ENCODE measurements at places on chromosomes 13 and 19.

- no peak for DNase-seq
Measured at GRCh38 chr19:5882421-5882968, 12.2 kb upstream of the FUT5 start.

DNA sequence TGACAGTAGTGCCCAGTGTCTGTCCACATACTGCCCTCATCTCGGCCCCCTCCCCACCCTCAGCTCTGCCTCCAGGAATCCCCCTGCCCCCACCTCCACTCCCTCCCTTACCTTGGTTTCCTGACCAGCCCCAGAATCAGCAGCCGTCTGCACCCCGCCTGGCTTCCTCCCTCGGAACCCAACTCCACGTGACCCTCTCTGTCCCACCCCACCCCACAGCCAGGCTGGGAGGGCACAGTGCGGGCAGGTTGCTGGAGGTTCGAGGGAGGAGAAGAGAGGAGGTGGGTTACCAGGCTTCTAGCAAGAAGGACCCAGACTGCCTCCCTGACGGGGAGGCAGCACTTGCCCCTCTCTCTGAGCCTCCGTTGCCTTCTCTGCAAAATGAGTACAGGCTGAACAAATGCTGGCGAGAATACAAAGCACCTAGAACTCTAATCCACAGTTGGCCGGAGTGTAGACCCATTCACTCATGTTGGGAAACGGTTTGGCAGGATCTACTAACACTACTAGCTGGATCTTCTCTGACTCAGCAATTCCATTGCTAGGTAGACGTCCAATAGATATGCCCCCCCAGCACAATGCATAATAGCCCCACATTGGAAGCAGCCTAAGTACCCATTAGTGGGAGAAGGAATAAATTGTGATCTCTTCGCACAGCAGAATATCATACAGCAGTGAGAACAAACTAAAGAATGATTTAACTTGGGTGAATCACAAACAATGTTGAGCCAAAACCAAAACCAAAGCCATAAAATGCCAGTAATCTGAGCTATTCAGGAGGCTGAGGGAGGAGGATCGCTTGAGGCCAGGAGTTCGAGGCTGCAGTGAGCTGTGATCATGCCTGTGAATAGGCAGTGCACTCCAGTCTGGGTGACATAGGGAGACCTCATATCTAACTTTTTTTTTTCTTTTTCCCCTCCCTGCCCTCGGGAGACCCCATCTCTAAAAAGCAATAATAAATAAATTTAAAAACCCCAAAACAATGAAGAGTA is at the start of gene RASAL3:
RASAL3 (minus strand) TSS at position 151 of the 992 bp plus-strand sequence. CDS start 186 bp downstream, outside the sequence.
- peak; percentile 81 for DNase-seq

- DNase-seq: peak; percentile 86
Measured at GRCh38 chr19:47315125-47315821, 5.6 kb downstream of the C5AR1 start.

DNA sequence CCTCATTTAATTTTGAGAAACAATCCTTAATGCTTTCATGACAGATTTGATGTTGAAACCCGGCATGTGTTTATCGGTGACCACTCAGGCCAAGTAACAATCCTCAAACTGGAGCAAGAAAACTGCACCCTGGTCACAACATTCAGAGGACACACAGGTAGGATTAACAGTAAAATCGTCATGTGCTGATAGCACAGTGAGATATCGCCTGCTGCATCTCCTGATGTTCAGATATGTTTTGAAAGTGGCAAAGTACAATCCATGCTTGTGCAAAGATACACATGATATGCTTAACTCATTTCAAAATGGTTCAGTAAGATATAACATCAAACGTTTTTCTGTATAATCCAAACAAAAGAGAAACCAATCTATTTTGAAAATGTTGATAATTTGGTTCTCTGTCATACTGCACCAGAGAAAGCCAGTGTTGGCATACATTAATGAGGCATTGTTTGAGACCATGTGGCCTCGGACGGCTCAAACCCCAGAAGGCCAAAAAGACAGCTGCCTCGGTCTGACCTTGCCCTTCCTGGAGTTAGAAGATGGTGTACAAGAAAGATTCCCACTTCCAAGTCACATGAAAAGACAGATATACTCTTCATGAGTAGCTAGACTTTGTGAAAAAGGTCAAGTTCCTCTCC is 76.2 kb downstream of the DHRS12 start:
- no peak for DNase-seq

GRCh38 chr13:75480671-75481175 is 1.2 kb downstream of the TBC1D4 start:
- DNase-seq: peak; percentile 69

DNA sequence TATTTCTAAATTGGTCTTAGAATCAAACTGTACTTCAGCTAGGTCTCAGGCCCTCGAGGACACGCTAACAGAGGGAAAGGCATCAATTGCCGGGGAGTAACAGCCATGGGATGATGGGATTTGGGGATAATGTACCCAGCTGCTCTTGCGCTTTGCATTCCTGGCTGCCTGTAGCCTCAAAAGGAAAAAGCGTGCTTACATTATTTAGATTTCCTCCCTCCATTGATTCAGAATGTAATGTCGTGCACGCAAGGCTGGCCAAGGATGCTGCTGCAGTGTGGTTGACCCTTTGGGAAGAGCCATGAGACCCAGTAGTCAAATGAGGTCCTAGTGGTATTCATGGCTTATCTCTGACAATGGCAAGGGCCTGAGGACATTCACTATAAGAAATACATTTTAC is 95.1 kb downstream of the SLC7A1 start:
- DNase-seq: no peak

DNA sequence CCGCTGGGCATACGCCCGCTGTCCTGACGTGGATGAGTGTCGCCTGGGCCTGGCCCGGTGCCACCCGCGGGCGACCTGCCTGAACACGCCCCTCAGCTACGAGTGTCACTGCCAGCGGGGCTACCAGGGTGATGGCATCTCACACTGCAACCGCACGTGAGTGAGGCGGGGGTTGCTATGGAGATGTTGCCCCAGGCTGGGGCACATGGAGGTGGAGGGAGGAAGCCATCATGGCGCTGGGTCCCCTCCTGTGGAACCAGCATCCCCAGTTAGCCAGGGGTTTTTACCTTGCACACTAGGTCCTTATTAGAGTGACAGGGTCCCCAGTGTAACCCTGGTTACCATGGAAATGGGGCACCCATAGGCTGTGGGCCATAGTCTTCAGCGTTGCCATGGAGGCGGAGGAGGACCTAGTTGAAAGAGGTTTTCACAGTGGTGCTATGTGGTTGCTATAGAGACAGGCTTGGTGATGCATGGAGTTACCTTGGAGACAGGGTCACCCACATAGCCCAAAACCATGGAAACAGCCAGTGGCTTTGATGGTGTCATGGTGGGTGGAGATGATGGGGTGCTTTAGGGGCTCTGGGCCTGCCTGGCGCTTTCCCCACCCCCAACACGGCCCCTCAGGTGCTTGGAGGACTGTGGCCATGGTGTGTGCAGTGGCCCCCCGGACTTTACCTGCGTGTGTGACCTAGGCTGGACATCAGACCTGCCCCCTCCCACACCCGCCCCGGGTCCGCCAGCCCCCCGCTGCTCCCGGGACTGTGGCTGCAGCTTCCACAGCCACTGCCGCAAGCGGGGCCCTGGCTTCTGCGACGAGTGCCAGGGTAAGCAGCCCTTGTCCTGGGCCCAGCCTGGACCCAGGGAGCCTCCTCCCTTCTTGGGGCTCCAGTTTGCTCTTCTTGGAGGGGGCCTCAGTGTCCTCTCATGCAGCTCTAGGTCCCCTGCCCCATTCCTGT is 27.1 kb downstream of the MEGF8 start:
- DNase-seq: peak; percentile 10

GRCh38 chr13:71524613-71525304 is 342.2 kb downstream of the DACH1 start:
- DNase-seq: no peak

GRCh38 chr13:109740121-109740520 is 46.3 kb downstream of the IRS2 start:
- no peak for DNase-seq

DNA sequence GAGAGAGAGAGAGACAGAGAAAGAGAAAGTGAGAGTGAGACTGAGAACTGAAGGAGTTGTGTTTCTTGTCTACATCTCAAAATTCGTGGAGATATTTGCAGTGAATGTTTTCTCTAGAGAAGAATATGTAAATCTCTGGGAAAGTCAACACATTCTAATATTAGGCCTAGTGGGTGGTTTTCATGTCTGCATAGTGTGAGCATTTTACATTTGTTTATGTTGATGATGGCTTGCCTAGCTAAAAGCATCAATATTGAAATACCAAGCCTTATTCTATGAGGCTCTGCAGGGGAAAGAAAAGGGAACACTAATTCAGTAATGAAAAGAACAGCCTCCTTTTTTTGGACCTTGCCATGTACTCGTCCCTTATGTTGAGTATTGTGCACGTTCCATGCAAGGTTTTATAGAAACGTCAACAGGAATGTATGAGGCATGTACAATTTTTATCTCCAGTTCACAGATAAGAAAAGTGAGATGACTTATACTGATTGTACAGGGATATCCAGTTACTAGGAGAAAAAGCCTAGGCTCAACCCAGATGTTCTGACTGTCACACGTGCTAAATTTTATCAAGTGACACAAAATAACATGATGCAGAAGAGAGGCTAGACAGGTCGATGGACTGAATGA is 1288.9 kb upstream of the SLC10A2 start:
- DNase-seq: no peak

DNA sequence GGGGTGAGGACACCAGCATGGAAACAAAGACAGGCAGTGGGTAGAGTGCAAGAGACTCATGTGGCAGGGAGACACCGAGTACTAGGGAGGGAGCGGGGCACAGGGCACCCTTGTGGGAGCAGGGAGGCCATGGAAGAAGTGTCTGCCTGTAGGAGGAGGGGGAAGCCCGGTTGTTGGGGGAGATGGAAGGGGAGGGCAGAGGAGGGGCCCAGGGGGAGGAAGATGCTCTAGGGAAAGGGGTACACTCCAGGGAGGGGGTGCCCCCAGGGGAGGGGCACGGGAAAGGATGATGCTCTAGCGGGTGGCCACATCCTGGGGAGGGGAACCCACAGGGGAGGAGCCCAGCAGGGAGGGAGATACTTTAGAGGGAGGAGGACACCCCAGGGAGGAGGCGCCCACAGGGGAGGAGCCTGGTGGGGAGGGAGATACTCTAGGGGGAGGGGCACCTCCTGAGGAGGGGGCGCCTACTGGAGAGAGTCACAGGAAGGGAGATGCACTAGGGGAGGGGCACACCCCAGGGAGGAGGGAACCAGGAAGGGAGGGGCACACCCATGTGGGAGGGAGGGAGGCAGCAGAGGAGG is 24.9 kb downstream of the CPAMD8 start:
- no peak for DNase-seq

GRCh38 chr13:73872397-73872796 is 261.8 kb downstream of the KLF12 start:
- DNase-seq: no peak

All from hematopoietic multipotent progenitor cell treated with erythropoietin and hydrocortisone succinate and interleukin-3 and kit ligand, for 6 days (in vitro differentiated cells).